Ureter (tissue), 1 donor: ENCODE measurements at places on chromosomes 5 and 9.

DNA sequence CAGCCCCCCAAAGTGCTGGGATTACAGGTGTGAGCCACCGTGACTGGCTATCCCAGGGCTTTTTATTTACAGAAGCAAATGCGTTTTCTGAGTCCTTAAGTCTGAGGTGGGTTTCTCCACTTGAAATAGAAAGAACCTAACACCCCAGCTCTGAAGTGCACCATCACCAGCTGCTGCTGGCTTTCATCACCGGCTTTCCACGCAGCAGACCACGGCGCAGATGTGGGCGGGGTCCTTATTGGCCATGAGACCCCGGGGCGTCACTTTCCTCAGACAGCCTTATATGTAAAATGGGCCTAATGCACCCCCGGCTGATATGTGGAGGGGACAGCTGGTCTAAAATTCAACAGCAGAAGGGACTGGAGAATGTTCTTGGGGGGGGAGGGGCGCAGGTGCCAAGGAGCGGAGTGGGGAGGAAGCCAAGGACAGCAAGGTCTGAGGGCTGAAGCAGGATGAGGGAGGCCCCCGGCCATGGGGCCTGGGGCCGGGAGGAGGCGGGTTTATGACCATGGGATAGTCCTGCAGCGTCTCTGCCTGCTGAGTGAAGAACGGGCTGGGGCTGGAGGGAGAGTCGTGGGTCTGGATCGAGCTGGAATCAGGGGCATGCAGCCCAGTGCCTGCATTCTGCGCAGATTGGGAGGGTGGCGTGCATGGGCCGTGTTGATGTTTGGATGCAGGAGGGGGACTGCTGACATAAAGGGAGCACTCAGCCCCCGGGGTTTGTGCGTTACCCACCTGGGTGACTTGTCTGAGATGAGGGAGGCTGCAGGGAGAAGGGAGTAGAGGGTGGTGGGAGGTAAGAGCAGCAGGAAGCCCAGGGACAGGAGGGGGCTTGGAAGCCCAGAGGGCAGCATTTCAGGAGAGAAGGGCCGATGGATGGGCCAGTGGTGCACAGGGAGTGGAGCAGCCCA lies 30.2 kb downstream of the RASGEF1C start:
- DNase-seq: no peak

DNA sequence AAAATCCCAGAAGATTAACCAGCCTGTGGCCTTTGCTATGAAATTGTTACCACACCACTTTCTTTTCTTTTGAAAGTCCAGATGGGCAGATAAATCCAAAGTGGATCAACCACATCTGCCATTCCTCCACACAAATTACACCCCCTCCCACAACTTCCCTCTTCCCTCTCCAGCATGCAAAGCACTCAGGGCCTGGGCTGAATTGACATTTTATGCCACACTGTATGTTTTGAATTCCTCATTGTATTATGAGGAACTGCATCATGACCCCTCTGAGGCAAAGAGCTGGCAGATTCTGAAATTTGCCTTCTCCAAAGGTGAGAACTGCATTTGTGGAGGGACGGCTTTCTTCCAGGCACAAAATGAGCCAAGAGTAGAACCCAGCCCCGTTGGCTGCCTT lies 589.2 kb upstream of the KLF4 start:
- no peak for DNase-seq

GRCh38 chr5:105554568-105555169 lies 1992.1 kb upstream of the NUDT12 start:
- DNase-seq: no peak

- no peak for DNase-seq
Observed at GRCh38 chr5:163586531-163586956, 81.1 kb downstream of the MAT2B start.

DNA sequence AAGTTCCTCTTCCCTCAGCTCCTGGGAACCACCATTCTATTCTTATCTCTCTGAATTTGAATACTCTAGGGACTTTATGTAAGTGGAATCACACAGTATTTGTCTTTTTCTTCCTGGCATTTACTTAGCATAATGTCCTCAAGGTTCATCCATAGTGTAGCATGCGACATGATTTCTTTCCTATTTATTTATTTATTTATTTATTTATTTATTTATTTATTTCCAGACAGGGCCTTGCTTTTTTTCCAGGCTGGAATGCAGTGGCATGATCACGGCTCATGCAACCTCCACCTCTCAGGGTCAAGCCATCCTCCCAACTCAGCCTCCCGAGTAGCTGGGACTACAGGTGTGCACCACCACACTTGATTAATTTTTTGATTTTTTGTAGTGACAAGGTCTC lies 142.1 kb downstream of the GPBP1 start:
- no peak for DNase-seq

GRCh38 chr5:93892481-93892880 lies 151.1 kb upstream of the POU5F2 start:
- no peak for DNase-seq

GRCh38 chr5:35476797-35477196 lies 140.9 kb upstream of the SPEF2 start:
- no peak for DNase-seq

- DNase-seq: no peak
Observed at GRCh38 chr5:64184832-64185231, 19.2 kb downstream of the RNF180 start.

DNA sequence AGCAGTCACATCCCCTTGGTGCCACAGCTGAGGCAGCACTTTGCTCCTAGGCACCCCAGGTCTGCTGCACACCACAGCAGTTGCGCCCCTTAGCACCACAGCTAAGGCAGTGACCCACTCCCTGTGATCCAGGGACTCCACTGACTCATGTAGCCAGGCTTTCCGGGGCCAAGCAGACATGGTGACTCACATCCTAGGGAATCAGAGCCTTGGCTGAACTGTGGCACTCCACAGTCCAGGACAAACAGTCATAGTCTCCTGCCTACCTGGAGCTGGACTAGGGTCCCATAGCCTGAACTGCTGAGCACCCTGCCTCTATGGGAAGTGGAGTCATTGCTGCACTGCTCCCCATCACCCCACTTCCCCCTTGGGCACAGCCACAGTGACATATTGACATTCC lies 338.7 kb downstream of the NPR3 start:
- DNase-seq: no peak

DNA sequence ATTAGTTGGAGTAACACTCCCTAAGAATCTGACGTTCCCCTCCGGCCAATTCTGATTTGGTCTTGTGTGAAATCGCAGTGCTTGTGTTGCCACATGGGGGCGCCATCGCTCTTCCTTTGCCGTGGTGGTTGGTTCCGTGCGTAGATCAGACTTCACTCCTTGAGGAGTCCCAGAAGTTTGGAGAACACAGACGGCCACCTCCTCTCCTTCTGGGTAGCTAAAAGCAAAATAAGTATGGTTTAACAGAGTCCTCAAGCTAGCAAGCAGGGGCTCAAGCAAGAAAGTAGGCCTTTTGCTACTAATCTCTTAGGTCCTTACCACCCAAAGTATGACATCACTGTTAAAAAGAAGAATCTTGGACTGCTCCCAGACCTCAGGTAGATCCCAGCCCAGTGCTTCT lies 59.5 kb downstream of the HSPA4 start:
- DNase-seq: peak; percentile 88

- DNase-seq: no peak
Observed at GRCh38 chr9:1492156-1492555, 442.0 kb downstream of the DMRT2 start.

- no peak for DNase-seq
Observed at GRCh38 chr5:140713562-140714094, 13.4 kb downstream of the ZMAT2 start.

GRCh38 chr5:172417130-172417841 lies 37.0 kb downstream of the SH3PXD2B start:
- no peak for DNase-seq

DNA sequence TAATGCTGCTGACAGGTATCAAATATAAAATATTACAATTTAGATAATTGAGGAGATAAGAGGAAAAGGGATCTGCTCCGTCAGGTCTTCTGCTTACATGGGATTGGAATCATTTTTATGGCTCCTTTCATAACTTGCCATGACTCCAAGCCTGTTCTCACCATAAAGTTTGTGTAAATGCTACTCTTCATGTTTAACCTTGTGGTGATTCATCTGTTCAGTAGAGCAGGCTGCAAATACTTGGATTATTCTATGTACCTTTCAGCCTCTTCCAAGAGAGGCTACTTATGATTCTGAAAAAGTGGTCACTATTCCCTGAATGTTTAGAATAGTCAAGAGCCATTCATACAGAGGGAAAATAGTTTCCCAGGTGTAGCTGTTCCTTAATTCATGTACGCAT lies 66.9 kb downstream of the SLC44A1 start:
- no peak for DNase-seq

- no peak for DNase-seq
Observed at GRCh38 chr9:121861501-121862180, 210.2 kb downstream of the DAB2IP start.

DNA sequence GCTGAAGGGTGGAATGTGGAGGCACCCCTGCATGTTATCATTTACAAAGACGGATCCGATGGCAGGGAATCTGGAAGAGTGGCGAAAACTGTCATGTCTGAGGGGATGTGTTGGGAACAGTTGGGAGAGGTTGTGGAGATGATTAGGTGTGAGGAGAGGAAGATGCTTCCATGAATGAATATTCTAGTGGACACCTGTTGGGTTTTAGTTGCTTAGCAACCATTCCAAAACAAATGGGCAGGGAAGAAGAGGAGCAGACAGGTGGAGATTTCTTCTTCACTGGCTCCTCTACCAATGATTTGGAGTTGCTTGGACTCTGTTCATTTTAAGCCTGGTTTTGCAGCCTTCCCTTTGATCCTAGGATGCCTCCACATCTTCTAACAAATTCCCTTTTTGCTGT lies 465.3 kb upstream of the CLINT1 start:
- no peak for DNase-seq

GRCh38 chr9:120742951-120743416 lies 28.7 kb upstream of the MEGF9 start:
- DNase-seq: no peak

GRCh38 chr9:87112656-87113055 lies 165.3 kb upstream of the GAS1 start:
- no peak for DNase-seq

- no peak for DNase-seq
Observed at GRCh38 chr5:86439593-86440110, 178.1 kb upstream of the COX7C start.

DNA sequence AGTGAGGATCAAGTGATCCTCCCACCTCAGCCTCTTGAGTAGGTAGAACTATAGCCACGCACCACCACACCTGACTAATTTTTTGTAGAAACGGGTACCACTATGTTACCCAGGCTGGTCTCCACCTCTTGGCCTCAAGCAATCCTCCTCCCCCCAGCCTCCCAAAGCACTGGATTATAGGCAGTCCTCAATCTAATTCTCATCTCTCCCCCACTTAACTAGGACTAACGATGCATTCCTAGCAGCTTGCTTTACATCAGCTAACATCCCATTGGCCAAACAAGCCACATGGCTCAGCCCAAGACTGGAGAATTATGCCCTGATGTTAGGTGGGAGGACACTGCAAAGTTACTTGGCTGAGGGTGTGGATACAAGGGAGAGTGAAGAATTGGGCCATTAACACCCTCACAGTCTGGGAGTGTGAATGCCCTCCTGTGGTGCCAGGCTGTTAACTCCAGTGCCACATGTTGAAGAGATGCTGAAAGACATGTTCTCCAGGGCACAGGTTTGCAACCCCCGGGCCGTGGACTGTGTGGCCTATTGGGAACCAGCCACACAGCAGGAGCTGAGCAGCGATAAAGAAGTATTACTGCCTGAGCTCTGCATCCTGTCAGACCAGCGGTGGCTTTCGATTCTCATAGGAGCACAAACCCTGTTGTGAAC lies 5.3 kb upstream of the ZNF367 start:
- no peak for DNase-seq

GRCh38 chr5:17343675-17344074 lies 126.2 kb downstream of the BASP1 start:
- no peak for DNase-seq

DNA sequence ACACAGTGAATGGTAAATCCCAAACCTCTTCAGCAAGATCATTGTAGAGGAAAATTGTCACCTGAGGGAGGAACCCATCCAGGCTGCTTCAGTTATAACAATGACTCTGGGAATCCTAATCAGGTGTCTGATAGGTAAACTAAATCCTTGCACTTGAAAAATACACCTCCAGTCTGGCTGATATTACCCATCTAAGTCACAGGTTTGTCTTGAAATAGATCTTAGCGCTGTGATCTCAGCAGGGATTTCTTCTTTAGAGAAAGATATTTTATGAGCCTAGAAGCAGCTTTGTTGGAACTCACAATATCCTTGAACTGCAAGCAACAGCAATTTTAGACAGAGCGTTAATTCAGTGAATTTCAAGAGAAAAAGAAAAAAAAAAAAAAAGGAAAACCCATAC lies 149.7 kb downstream of the SGCD start:
- DNase-seq: no peak

- no peak for DNase-seq
Observed at GRCh38 chr9:79362100-79363081, 209.4 kb upstream of the TLE4 start.

DNA sequence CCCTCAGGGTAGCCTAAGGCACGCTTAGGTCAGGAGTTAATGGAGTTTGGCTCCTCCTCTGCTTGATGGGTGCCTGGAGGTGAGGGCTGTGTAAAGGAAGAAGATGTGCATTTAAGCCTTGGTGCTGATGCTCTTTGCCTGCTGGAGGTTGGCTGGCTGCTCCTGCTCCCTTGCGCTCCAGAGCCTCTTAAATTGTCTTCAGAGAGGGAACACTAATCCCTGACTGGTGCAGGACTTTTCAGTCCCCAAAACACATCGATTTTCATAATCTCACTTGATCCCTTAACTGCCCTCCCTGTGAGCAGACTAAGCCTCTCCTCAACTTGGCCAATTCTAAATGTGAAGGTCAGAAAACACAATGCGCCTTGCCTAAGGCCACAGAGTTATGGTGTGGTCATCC lies 16.2 kb upstream of the TCOF1 start:
- no peak for DNase-seq

DNA sequence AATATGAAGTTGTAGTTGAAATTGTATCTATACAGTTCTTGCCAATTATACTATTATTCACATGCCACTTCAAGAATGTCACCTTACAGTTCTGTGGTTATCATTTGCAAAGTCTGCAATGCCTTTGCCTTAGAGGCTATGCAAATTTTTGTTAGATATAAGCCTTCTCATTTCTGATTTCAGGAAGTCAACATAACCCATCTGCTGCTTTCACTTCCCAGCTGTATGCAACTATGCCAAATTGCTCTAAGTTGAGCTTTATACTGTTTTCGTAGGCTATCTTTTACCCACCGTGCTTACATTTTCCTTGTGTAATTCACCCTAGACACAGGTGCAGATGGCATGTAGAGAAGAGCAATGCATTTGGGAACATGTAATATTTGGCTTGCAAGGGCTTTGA lies 1083.0 kb downstream of the CDH9 start:
- no peak for DNase-seq

DNA sequence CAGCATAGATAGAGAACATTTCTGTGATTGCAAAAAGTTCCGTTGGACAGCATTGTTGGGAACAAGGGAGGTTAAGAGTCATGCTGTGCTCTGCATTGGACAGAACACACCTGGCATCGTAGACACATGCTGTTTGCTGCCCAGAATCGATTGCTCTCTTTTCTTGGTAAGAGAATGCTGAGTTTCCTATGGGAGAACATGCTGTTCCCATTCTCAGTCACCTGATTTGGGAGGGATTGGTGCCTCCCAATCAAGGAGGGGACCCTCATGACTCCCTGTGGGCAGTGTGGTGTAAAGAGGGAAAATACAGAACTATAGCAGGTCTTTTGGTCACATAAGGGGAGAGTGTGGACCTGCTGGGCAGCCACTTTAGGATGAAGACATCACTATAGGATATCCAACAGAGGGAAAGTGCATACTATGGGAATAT lies 555.4 kb upstream of the CLINT1 start:
- DNase-seq: no peak
